ENCODE measurements at places on chromosomes 3 and 15. TPM values are rescaled to one million over a fixed set of nuclear protein-coding genes. Genes with fewer than 3 reads are reported as not detected.

Gene MYLK
- total RNA-seq = 11.9 TPM

Gene RPN1
- total RNA-seq = 88.8 TPM

Gene DMXL2
- 9.8 TPM for total RNA-seq

Gene SLC22A13
- total RNA-seq = 0.14 TPM

Gene SEMA3G
- 16.2 TPM for total RNA-seq

All from heart left ventricle (tissue), 16 donors.